CD8-positive, alpha-beta T cell (primary cell): ENCODE measurements at places on chromosomes 7 and 10.

DNA sequence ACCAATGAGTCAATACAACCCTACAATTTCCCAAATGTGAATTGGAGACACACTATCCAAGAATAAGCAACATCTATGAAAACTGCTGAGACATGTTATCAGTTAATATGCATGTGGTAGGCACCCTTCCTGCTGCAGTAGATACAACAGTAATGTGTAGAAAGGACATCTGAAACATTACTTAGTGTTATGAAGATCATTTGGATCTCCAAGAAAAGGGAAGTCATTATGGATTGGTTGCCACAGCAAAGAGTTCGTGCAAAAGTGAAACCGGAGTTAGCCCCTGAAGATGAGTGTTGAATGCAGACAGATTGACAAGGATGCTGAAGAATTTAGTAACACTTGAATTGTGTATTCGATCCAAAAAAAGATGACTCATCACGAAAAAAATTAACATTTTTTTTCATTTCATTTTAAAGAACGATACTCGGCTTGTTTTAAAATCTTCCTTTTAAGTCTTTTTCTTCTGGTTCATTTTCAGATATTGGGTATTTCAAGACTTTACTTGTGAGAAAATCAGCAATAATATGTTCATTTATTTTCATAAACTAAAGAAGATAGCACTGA is 322.4 kb upstream of the KLF6 start:
- no peak for DNase-seq

- DNase-seq = no peak
These were observed 19.0 kb downstream of the TLL2 start for GRCh38 chr10:96494694-96495093.

DNA sequence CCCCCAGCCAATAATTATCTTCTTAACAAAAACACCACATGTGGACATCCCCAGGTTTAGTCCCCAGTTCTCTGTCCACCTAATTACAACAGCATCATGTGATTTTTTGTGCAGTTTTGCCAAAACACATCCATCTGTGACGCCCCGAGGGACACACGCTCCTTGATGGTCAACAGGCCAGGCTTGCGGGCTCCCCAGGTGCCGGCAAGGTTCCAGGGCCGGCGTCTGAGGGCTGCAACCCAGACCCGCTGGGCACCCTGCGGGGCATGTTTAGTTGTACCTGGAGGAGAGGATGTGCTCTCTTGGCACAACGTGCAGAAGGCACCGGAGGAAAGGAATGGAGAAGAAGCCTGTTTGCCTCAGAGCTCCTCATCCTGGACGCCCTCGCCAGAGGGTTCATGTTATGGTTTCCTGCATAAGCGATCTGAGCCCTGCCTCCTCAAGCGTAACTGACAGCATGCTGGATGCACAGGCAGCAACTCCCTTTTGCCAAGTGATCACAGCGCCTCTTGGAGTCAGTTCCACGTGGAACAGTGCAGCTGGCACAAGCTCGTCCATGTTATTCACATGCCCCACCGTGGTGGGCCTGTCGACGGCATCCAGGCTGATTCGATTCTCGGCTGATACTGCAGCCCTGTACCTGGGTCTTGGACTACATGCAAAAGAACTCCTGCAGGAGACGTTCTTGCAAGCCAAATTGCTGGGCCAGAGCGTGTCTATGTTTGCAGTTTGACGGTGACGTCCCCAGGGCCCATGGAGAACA is 41.6 kb downstream of the JAKMIP3 start:
- no peak for DNase-seq

- no peak for DNase-seq
These were observed 273.1 kb downstream of the SEMA3D start for GRCh38 chr7:84913731-84914130.

GRCh38 chr7:33644489-33644888 is 260.9 kb upstream of the BMPER start:
- DNase-seq = no peak

GRCh38 chr7:21495731-21496130 is 47.1 kb upstream of the DNAH11 start:
- DNase-seq = no peak

DNA sequence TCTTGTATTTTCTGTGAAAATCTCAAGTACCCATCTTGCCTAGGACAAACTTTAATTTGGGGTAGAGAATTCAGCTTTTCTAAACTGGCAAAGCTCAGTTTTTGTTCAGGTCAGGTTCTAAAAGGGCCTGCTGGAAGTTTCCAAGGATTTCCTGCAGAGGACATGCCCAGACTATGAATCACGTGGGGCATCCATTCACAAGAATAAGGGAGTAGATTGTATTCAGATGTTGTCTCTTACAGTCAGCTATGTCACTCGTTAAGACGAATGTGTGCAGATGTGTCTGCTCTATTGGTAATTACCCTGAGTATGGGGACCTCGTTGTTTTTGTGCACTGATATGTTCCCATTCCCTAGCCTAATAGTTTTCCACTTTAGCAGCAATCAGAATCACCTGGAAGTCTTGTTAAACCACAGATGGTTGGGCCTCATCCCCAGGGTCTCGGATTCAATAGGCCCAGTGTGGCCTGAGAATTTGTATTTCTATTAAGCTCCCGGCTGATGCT is 81.0 kb upstream of the ITPRID1 start:
- no peak for DNase-seq

DNA sequence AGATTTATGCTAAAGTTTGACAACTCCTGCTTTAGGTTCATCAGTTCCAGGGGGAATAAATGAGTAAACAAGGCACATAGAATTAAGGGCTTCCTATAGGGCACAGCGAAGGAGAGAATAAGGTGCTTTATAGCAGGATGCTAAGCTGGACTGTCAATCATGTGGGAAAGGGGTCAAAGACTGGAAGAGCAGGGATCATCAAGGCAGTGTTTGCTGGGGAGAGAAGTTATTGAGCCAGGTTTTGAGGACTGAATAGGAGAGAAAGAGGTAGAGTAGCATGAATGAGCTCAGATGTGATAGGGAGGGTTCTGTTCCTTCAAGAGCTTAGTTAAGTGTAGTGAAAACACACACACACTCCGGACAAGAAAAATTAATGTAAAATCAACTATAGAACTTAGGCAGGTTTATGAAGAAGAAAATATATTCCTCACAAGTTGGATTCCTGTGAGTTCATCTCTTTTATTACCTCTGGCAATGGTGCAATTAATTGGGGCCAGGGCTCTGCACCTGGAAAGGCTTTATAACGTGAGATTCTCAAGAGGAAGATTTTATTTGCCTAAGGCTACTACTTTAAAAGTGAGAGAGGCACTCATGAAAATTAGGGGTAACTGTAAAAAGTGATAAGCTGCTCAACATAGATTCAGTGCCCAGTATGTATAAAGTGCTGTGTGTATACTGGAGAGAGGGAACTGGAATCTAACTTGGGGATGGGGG is 222.4 kb downstream of the AUTS2 start:
- no peak for DNase-seq

DNA sequence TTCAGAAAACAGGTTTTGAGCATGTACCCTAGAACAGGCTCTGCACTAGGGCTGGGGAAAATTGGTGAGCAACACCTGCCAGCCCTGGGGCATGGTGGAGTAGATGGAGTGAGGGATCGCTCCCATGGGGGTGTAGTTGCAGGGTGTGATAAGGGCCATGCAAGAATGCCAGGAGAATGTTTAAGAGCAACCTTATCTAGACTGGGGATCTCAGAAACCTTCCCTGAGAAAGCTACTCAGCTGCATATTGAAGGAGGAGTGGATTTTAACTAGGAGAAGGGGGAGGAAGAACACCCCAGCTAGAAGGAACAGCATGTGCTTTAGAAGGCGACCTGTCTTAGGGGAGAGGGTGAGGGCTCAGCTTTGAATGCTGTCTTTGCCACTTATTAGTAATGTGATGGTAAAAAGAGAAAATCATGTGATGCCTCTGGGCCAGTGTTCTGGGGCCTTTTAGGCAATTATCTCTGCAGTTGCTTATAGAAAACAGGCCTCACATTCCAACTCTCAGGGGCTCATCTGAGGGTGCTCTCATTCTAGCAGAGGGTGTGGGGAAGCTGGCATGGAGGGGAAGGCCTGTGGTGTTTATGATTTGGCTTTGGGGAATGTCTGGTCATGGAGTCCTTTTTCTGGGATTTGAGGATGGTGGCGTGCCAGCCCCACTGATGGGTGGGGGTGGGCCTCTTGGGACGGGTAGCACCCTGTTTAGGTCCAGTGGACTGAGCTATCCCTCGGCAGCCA is 225.4 kb downstream of the BMPER start:
- no peak for DNase-seq

DNA sequence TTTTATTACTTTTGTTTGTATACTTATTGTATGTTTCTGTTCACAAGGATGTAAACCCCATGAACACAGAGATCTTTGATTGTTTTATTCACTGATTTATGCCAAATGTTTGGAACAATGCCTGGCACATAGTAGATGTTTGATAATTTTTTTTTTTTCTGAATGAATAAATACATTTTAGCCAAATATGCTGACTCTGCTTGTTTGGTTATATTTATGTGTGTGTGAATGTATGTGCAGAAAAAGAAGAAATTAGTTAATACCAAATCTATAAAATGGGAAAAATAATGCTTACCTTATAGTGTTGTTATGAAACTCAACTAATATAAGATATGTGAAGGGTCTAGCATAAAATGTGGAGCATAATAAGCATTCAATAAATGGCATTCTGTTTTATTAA is 203.9 kb downstream of the MDFIC start:
- no peak for DNase-seq

GRCh38 chr10:28704464-28705161 is 27.3 kb downstream of the BAMBI start:
- no peak for DNase-seq

DNA sequence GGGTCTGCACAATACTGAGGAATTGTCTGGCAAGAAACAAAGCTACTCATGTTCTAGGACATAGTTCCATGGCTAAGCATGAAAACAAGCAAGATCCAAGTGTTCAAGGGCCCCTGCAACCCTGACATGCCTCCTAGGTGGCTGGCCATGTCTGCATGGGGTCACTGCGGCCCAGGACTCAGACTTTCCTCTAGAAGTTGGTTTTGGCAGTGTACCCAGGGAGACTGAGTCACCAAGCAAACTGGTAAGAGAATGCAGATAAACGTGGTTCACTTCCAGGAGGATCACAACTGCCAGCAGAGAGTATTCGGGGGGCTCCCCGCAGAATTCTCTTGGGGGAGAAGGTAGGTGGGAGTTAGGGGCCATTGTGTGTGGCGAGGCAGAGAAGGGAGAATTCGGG is 7.4 kb upstream of the PFKFB3 start:
- no peak for DNase-seq

DNA sequence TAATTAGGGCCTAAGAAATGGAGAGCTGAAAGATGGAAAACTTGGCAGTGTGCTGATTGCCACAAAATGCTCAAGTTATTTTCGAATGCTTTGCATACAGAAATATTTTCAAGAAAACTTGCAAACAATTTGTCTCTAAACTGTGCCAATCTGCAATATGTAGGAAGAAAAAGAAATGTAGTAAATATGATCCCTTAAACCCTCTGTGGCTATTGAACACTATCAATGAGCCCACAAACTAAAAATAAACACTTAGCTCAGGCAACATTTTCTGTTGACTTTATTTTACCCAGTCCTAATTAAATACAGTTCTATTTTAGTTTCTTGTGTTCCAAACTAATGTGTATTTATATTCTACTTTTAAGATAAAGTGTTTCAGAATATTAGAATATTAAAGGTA is 342.1 kb downstream of the SEMA3D start:
- no peak for DNase-seq

DNA sequence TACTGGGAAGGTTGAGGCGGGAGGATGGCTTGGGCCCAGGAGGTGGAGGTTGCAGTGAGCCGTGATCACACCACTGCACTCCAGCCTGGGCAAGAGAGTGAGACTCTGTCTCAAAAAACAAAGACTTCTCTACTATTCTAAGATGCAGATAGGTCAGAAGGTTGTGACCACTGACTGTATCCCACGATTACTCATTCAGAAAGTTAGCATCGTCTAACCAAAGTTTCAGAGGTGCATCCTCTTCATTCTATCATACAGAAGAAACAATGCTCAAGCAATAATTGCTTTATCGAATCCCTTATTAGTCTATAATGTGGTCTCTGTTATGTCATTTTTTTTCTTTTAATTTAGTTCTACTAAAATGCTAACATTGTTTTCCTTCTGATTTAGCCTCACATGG is 348.7 kb upstream of the LRGUK start:
- DNase-seq = no peak

- no peak for DNase-seq
These were observed 194.1 kb downstream of the CREB5 start for GRCh38 chr7:28606421-28606820.

DNA sequence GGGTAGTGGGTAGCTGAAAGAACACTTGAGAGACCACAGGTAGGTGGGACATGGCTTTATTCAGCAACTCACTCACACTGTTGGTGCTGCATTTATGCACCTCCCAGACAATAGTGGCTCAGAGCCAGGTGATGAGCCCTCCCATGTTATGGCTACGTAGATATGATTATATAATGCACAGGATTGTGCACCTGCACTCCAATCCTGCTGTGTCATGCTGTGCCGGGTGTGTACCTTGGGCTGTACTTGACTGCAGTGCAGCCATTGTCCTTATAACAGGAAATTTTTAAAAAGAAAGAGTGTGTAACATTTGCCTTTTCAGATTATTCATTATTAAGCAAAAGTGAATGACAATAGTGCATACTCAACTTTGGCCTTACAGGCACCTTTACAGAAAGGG is 366.1 kb upstream of the BMPER start:
- DNase-seq = no peak

GRCh38 chr7:11319491-11320274 is 346.0 kb downstream of the PHF14 start:
- DNase-seq = no peak

GRCh38 chr7:150784954-150785353 is 15.2 kb downstream of the TMEM176B start:
- DNase-seq = no peak

GRCh38 chr7:107501593-107501992 is 31.7 kb downstream of the GPR22 start:
- DNase-seq = no peak

DNA sequence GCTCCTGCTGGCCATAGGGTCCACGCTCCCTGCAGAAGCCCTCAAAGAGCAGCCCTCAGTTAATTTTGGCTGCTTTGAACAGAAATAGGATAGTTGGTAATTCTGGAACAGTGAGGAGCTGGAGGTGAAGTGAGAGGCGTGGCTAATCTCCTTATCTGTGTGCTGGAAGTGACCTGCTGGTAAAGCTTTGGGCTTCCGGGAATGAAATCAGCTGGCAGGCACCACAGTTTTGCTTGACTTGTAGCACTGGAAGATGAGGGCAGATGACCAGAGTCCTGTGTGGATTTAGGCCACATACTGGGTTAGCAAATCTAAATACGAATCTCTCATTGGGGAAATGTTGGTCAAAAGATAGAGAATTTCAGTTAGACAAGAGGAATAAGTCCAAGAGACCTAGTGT is 10.2 kb downstream of the ATP6V0E2 start:
- no peak for DNase-seq

DNA sequence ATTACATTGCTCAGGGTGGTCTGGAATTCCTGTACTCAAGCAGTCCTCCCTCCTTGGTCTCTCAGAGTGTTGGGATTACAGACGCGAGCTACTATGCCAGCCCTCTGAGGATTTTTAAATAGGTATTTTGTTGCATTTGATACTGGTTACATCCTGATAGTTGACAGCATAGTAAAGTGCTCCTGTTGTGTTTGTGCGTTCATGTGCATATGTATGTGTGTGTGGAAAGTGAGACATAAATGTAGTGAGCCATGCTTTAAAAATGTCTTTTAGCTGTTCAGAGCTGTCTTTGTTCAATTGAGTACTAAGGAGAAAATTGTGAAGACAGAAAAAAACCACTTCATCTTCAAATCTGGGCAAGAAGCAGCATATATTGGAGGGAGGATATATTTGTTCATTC is 27.8 kb downstream of the ZNRF2 start:
- no peak for DNase-seq
